ENCODE measurements at places on chromosomes 3 and 15. TPM values are rescaled to one million over a fixed set of nuclear protein-coding genes. Genes with fewer than 3 reads are reported as not detected.

DNA sequence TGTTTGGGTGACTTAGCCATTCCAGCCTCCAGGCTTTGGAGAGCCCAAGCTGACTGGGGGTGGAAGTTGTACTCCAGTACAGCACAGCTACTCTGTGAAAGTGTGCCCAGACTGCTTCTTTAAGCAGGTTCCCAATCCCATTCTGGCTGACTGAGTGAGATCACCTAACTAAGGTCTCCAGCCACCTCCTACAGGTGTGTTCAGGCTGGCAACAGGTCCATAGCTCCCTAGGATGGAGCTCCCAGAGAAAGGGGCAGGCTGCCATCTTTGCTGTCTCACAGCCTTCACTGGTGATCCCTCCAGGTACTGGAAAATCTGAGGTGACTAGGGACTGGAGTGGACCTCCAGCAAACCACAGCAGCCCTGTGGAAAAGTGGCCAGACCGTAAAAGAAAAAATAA is 445.3 kb upstream of the KCNMB2 start:
- no peak overlapping the region for H3K4me3 ChIP-seq
- H3K36me3 ChIP-seq = peaks cover 5% of the 10 kb centered on the region
- H3K4me1 ChIP-seq = peaks cover 10% of the 10 kb centered on the region
- no peak overlapping the region for H3K27ac ChIP-seq

DNA sequence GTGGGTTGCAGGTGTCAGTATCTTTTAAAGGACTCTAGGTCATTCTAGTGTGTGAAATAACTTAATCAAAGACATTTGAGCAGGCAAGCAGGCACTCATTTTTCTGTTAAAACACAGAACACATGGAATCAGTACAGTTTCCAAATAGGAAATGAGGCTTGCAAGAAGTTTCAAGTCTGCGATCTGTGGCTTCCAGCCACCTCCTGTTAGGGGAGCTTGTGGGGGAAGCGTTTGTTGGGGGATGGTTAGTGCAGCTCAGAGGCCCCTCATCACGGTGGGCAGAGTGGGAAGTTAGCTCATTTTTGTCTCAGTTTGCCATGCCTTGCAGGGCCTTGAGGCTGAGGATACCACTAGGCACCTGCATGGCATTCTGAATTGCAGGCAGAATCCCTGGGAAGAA is 59.9 kb downstream of the SLC6A11 start:
- H3K4me1 ChIP-seq = no peaks in the 10 kb centered on the region
- no peak for DNase-seq
- H3K4me3 ChIP-seq = no peak overlapping the region
- no peak overlapping the region for H3K27ac ChIP-seq

DNA sequence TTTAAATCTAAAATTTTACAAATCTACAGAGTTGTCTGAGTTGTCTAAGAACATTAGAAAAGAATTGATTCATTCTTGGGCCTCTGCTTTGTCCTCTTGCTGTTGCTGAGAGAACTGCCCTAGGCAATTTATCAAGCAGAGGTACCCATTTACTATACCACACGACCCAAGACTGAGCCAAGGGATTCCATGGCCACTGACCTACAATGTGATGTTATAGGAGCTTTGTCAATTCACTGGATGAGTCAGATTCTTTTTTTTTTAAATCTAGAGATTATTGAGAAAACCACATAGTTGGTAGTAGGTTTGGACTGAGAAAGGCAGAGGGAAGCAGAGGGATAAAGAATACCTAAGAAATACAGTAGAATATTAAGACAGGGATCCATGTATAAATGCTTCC is 55.3 kb downstream of the TRAT1 start:
- peaks cover 3% of the 10 kb centered on the region for H3K36me3 ChIP-seq
- H3K27ac ChIP-seq = no peak overlapping the region
- no peak overlapping the region for H3K4me3 ChIP-seq
- no peak for DNase-seq
- no peaks in the 10 kb centered on the region for H3K27me3 ChIP-seq

DNA sequence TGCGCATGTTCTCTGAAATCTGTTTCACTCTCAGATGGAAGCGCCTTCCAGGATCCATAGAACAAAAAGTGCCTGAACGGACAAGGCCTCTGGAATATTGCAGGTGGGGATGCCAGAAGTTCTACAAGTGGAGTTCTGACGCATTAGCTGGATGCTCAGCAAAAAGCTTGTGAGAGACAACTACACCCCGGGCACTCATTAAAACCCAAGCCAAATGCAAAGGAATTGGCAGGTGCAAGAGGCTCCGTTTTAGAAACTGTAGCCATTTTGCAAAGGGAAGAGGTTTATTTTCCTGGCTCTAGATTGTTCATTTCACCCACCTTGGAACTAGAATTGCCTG is 35.2 kb upstream of the SLC24A5 start:
- H3K27me3 ChIP-seq = peaks cover 10% of the 10 kb centered on the region
- H3K4me3 ChIP-seq = no peak overlapping the region
- H3K27ac ChIP-seq = no peak overlapping the region

Gene ARIH1
- total RNA-seq = 160 TPM

All from activated naive CD8-positive, alpha-beta T cell treated with anti-CD3 and anti-CD28 coated beads for 36 hours (primary cell).